Immature natural killer cell (primary cell): ENCODE measurements at places on chromosomes 3 and 15.

DNA sequence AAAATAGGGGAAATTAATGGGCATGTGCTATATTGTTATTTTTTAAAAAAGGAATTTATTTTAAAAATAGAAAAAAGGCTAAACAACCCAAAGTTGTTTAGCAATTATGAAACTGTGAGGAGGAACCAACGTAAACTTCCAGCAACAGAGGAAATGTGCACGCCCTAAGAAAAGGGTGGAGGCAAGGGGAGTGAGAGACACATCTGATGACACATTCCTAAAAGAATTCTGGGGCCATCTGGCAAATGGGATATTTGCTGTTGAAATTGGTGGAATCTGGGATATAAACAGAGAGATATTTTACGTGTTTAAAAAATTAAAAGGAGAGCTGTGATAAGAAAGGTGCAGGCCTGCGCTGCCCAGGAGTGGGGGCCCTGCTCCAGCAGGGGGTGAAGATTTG, 50.8 kb upstream of the MUC13 start:
- peaks cover 29% of the 10 kb centered on the region for H3K4me1 ChIP-seq
- DNase-seq: no peak
- no peak overlapping the region for H3K4me3 ChIP-seq
- H3K36me3 ChIP-seq: peaks cover 44% of the 10 kb centered on the region

GRCh38 chr3:189204167-189204866, 32.5 kb downstream of the TPRG1 start:
- H3K36me3 ChIP-seq: no peaks in the 10 kb centered on the region
- H3K4me3 ChIP-seq: no peak overlapping the region
- H3K27me3 ChIP-seq: no peaks in the 10 kb centered on the region
- DNase-seq: no peak
- H3K27ac ChIP-seq: no peak overlapping the region

GRCh38 chr3:64176461-64176996, 48.7 kb downstream of the PRICKLE2 start:
- H3K27ac ChIP-seq: no peak overlapping the region
- H3K27me3 ChIP-seq: peaks cover 2% of the 10 kb centered on the region
- H3K4me3 ChIP-seq: no peak overlapping the region
- no peaks in the 10 kb centered on the region for H3K4me1 ChIP-seq
- no peaks in the 10 kb centered on the region for H3K36me3 ChIP-seq

- H3K27me3 ChIP-seq: peaks cover 8% of the 10 kb centered on the region
- peaks cover 29% of the 10 kb centered on the region for H3K4me1 ChIP-seq
- no peak for DNase-seq
- H3K27ac ChIP-seq: no peak overlapping the region
- no peak overlapping the region for H3K4me3 ChIP-seq
- H3K36me3 ChIP-seq: peaks cover 4% of the 10 kb centered on the region
Measured at GRCh38 chr3:66473692-66474091, 27.1 kb downstream of the LRIG1 start.

- H3K36me3 ChIP-seq: no peaks in the 10 kb centered on the region
- no peak overlapping the region for H3K27ac ChIP-seq
- peaks cover 2% of the 10 kb centered on the region for H3K4me1 ChIP-seq
- DNase-seq: no peak
- no peak overlapping the region for H3K4me3 ChIP-seq
- H3K27me3 ChIP-seq: no peaks in the 10 kb centered on the region
Measured at GRCh38 chr3:67044295-67044694, 46.2 kb downstream of the KBTBD8 start.

- H3K36me3 ChIP-seq: peaks cover 37% of the 10 kb centered on the region
- no peak overlapping the region for H3K27ac ChIP-seq
- no peaks in the 10 kb centered on the region for H3K4me1 ChIP-seq
- no peak for DNase-seq
Measured at GRCh38 chr3:58403513-58404109, 30.0 kb downstream of the PDHB start.

- H3K36me3 ChIP-seq: no peaks in the 10 kb centered on the region
- no peak for DNase-seq
- no peak overlapping the region for H3K27ac ChIP-seq
Measured at GRCh38 chr3:160473978-160474377, 24.4 kb upstream of the TRIM59 start.

DNA sequence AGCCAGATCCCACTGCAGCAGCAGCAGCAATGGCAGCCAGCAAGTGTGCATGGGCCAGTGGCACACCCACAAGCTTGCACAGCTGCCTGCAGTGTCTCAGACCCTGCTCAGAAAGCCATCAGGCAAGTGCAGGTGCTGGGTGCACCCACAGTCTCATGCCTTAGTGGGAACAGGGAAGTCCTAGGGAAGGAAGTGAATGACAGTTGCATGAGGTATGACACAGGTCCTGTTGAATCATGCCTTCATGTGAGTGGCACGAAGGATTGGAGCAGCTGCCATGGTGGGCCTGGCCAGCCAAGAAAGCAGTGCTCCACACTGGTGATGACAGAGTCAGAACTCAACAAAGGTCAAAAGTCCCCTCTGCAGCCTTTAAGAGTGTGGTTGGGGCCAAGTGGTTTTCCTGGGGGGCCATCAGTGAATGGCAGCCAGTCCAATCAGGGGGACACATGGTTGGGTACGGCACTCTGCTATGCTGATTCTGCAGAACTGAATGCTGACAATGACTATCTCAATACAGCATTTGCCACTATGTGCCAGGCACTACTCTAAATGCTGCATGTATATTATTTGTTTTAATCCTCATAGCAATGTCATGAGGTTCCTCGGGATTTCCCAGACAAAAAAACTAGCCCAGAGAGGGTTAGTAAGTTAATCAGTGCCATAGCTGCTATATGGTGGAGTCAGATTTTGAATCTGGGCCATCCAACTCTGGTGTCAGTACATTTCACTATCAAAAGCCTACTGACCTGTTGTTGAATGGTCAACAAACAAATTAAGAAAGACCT, 94.3 kb downstream of the AQP9 start:
- peaks cover 4% of the 10 kb centered on the region for H3K27me3 ChIP-seq
- H3K36me3 ChIP-seq: no peaks in the 10 kb centered on the region
- no peaks in the 10 kb centered on the region for H3K4me1 ChIP-seq
- DNase-seq: no peak
- H3K4me3 ChIP-seq: no peak overlapping the region

- H3K27me3 ChIP-seq: no peaks in the 10 kb centered on the region
- no peak overlapping the region for H3K4me3 ChIP-seq
- no peak overlapping the region for H3K27ac ChIP-seq
- DNase-seq: no peak
Measured at GRCh38 chr15:43229977-43230376, 9.2 kb upstream of the EPB42 start.

- peaks cover 6% of the 10 kb centered on the region for H3K27me3 ChIP-seq
- no peak overlapping the region for H3K4me3 ChIP-seq
- DNase-seq: no peak
Measured at GRCh38 chr3:46867550-46867898, 4.3 kb upstream of the MYL3 start.

DNA sequence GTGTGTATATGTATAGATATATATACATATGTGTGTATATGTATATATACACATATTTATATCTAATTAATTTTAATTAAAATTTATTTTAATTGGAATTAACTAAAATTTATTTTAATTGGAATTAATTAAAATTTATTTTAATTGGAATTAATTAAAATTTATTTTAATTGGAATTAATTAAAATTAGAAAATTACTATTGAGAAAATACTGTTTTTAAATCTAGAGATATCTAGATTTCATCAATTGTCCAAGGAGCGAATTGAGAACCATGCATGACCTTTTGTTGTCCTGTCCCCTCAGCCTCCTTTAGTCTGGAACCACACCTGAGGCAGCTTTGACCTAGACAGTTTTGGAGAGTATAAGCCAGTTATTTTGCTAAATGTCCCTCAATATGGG, 1.8 kb downstream of the MOBP start:
- no peaks in the 10 kb centered on the region for H3K36me3 ChIP-seq
- H3K27ac ChIP-seq: no peak overlapping the region
- no peak overlapping the region for H3K4me3 ChIP-seq

DNA sequence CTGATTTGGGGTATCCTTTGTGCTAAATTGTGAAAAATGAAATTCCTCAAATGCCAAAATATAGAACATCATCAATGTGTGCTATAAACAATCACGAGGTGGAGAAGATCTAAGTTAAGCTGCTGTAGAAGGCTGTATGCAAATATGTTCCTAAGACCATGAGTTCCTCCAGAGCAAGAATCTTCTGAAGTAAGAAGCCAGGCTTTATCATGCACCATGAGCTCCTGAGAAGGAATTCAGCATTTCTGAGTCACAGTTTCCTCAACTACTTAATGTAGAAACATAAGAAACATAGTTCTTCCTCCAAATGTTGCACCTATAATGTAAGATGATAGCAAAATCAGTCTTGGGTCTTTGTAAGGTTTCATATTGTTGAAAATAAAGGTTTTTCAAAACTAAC, 241.7 kb upstream of the MDFIC2 start:
- no peak overlapping the region for H3K27ac ChIP-seq
- H3K27me3 ChIP-seq: peaks cover 3% of the 10 kb centered on the region
